ENCODE measurements at places on chromosomes 13 and 19.

DNA sequence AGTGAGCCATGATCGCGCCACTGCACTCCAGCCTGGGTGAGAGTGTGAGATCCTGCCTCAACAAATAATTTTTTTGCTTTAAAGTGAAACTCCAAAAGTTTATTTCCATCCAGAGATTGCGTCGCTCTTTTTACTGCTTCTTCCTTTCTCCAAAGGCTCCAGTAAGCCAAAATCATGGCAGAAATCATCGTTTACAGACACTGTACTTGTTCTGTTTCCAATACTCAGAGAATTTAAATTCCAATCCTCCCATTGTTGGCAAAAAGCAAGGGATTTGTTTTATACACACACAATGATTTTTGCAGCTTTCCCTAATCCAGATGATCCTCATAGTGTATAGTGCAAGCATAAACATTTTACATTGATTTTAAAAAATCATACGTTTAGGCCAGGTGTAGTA, 15.3 kb downstream of the FBXO27 start:
- no peak for DNase-seq

- DNase-seq = no peak
These were observed 3.4 kb downstream of the EVI5L start for GRCh38 chr19:7833225-7834099.

DNA sequence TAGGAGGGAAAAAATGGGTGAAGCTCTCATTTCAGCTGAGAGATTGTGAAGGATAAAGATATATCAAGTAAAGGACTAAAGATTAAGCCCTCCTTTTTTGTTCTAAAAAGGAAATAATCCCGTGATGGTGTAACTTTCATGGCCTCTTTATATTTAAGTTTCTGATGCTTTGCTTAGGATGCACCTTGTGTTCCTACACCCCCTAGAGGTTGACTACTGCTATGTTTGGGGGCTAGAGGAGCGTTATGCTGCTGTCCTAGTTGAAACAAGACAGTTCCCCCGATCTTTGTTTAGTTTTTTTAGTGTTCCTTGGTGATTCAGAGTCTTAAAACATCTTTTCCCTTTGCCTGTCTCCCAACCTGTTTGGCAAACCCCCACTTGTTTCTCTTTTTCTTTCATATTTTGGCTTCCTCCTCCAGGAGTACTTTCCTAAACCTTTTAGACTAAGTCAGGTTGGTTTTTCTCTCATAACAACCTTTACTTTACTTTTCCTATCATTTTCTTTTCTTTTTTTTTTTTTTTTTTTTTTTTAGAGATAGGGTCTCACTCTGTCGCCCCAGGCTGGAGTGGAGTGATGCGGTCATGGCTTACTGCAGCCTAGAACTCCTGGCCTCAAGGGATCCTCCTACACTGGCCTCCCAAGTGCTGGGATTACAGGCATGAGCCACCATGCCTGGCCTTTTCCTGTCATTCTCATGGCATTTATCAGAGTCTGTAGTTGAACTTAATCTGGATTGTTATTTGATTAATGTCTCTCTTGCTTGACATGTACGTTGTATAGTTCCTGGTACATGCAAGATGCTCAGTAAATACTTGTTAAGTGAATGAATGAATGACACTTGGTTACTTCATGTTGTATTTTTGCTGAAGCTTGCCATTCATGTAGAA, 2.8 kb downstream of the UBA2 start:
- DNase-seq = peak; percentile 6

DNA sequence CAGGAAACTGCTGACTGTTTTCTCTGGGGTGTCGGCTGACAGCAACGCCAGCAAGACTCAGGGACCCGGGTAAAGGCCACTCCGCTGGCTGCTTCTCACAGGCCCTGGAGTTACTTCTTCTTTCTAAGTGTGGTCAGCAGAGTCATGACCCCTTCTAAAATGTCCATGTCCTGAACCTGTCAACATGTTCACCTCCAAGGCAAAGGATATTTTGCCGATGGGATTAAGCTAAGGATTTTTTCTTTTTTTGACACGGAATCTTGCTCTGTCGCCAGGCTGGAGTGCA, 7.9 kb downstream of the PEX11G start:
- DNase-seq = no peak

- DNase-seq = no peak
These were observed 89.3 kb downstream of the NUFIP1 start for GRCh38 chr13:44899967-44900366.

DNA sequence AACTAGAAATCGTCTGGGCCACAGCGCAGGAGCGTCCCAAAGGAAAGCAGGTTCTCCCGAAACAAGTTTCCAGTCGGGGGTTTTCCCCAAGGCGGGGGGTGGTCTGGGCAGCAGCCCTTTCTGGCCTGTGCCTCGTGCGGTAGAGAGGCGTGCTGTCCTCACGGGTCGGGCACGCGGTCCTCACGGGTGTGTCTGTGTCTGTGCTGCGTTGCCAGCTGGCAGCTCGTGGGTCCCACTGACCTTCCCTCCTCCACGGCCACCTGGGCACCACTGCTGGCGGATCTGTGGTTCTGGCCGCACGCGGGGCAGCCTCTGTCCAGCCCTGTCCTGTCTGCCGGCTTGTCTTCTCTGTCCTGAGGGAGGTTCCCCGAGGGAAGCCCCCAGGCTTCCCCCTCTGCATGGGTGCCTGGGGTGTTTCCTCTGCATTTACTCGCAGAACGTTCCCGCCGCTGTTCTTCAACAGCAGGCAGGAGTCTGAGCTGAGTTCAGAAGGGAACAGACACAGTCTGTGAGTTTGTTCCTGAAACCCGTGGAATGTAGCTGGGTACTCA, 98.2 kb upstream of the MCF2L start:
- DNase-seq = no peak

- DNase-seq = no peak
These were observed 15.8 kb downstream of the NFIX start for GRCh38 chr19:13010992-13011652.

GRCh38 chr19:6062961-6063575, 47.2 kb downstream of the RFX2 start:
- DNase-seq = no peak

DNA sequence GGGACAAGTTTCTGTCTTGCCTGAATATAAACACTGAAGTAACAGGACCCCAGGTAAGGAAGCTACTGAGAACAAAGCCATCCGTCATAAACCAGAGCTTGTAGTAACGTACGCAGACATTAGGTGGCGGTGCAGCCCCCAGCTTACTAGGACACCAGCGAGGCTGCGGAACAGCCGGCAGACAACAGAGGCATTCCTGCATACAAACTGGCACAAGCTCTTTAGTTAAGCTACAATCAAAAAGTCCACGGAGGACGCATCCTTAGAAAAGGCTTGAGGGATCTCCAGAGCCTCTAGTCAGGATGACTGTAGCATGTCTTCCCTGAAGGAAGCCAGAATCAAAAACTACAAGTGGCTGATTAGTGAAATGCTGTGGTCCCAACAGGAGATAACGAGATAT, 26.2 kb downstream of the ZNF160 start:
- DNase-seq = no peak

DNA sequence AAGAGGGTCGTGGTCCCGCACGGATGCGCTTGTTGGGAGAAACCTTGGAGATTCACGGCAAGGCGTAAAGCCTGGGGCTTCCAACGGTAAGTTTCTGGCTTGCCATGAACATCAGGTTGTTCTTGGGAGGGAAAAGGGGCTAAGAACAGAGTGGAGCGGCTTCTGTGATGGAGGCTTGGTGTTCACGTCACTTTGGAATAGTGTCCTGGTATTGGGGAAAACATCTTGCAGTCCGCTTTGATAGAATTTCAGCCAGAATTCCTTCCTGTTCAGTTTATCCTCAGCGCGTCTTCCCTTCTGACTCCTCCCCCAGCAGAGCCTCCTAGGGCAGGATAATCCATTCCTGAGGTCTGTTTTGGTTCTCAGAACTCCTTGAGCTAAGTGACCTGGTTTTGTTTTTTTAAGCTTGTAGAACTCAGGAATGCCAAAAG, 2.0 kb downstream of the KCTD15 start:
- DNase-seq = no peak

DNA sequence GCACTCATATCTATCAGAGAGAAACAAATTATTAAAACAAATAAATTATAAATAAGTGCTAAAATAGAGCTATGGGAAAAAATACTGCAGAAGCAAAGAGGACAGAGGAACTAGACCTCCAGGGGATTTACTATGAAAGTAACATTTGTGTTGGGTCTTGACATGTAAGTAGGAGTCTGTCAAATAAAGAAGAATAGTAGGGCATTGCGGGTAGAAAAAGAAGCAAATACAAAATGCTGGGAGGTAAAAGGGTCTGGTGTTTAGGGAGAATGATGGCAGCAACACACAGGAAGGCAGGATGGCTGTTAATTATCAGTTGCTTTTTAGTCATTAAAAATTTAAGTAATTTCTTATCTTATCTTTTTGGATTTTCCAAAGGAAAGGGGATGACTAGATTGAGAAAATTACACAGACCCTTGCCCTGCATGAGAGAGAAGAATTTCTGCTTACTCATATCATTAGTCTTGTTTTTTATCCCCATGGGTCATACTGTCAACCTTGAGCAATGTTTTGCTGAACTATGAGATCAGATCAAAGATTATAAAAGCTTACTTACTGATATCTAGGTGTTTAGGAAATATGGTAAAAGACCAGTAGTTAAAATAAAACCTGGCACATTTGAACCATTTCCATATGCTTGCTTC, 472.7 kb downstream of the DIAPH3 start:
- no peak for DNase-seq

- no peak for DNase-seq
These were observed 136.2 kb upstream of the ZNF536 start for GRCh38 chr19:30235946-30236345.
